ENCODE measurements at places on chromosomes 6 and 20.

DNA sequence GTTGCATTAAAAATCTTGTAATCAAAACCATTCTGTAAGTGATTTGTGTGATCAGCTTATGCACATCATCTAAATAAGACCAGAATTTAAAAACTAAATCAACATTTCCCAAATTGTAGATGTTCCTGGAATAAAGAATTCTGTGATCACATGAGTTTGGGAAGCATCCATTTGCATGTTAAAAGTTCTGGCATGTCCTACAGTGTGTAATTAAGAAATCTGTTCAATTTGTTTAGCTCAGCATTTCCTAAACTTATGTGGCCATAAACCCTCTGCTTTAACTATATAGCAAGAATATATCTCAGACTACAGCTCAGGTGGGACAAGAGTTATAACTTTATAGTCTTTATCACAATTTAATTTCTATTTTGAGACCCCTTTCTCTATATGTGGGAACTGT, 399.1 kb downstream of the LAMA2 start:
- no peak for DNase-seq

GRCh38 chr6:22322103-22323030, 25.5 kb upstream of the PRL start:
- no peak for DNase-seq

- no peak for DNase-seq
These were observed 79.1 kb upstream of the PTPN1 start for GRCh38 chr20:50431066-50431450.

GRCh38 chr6:169847141-169847674, 95.8 kb downstream of the ERMARD start:
- no peak for DNase-seq

GRCh38 chr6:36201612-36202011, 5.1 kb downstream of the BRPF3 start:
- DNase-seq, result no peak

DNA sequence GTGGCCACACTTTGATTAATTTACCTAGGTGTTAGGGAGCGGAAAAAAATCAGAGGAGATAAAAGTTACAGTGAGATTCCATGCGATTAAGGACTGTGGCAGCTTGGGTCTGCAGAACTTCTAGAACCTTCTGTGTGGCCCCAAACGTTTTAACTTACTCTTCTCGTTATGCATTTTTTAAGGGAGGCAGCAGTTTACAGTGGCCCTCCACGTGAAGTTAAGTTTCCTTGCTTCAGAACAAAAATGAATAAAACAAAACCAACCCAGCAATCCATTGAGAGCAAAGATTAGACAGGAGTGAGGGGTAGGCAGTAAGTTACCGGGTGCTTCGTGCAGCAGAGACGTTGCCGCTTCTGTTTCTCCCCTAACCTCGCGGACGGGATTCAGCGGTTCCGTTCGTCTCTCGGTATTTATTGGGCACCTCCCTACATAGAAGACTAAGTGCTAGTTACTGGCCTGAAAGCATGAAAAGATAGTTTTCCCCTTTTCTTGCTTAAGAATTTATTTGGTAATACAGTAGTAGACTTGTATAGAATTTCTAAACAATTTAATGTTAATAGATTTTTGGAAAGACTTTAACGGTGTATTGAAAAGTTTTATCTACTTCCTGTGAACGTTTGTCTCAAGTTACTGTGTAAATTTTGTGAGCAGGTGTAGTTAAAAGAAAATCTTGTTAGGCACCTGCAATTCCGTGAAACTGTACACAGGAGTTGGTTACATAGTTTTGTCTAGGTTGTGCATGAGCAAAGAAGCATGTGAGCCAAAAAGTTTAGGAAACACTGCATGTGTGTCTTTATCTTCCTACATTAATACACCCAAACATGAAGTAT, 1.1 kb downstream of the BAG2 start:
- DNase-seq, result no peak

All from stimulated activated CD8-positive, alpha-beta memory T cell treated with anti-CD3 and anti-CD28 coated beads, Interleukin-2, amount 100 ng/mL, for 1 hour (primary cell).